Stimulated activated CD4-positive, alpha-beta T cell treated with anti-CD3 and anti-CD28 coated beads, Interleukin-1b, Interleukin-23, amount 100 ng/mL, for 4 hours (primary cell): ENCODE measurements at places on chromosomes 3 and 15.

DNA sequence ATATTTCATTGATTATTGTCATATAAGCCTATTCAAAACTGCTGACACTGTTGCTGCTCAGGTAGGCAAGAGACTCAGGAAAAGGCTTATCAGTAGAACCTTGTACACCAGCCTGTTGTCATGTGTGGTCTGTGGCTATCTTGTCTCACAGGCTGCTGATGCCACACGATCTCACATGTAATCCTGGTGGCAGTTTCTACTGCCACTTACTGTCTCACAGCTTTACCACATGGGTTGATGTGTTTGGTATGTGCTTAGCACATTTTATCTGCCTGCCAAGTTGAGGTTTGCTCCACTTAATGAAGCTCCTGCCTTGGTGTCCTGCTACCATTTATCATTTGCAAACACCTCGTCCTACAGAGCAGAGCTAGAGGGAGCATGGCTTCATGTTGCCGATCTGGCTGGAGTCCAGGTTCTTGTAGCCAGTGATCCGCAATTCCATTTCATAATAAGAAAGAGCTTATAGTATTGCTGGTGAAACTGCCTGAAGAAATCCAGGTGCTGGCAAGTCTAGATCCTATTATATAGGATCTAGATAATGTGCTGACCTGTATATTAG is 637.9 kb downstream of the NLGN1 start:
- no peak for DNase-seq

DNA sequence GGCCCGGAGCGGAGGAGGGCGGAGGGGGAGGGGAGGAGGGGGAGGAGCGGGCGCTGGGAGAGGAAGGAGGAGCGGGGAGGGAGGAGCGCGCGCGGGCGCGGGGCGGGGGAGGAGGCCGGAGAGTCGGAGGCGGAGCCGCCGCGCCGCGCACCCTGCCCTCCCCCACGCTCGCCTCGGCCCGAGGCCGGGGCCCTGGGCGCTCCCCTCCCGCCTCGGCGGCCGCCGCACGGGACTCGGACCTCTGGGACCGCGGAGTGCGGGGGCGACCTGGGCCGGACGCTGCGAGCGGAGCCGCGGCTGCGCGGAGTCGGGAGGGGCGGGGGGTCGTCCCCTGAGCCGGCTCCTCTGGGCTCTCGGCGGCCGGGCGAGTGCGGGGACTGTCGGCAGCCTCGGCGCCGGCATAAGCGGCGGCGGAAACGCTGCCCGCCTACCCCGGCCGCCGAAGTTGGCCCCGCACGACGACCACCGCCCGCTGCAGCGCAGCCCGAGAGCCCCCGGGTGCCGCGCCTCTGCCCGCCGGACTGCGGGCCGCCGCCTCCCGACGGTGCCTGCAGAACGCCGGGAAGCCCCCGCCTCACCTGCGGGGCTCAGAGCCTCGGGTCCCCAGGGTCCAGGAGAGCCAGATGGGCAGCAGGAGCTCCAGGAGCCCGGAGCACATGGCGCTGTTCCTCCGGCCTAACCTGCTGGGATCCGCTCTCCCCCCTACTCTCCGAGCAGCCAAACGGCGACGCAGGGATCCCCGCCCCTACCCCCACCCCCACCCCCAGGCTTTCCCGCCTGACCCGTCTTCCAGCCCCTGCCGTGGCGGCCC is 406 bp upstream of the GABRB3 start:
- DNase-seq: no peak

DNA sequence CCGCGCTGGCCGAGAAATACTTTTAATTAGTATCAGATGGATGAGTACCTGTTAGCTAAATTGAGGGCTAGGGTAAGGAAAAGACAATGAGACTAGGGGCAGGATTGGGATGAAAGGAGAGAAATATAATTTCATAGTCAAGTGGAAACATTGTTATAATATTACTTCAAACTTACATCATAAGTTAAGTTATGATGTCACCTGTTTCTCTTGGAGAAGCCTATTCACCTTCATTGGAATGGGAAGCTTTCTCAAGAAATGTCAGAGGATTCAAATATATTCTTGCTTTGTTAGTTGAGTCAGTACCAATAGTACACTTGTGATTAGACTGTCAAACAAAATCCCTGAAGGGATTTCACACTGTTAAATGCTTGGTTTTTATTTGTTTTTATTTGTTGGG is 116.2 kb downstream of the NEO1 start:
- DNase-seq: no peak

GRCh38 chr3:29335943-29336342 is 55.1 kb downstream of the RBMS3 start:
- no peak for DNase-seq

GRCh38 chr3:48222616-48223513 is at the start of gene CAMP:
Gene CAMP (plus strand): TSS chr3:48223495. CDS start chr3:48223512, 17 bp downstream.
- DNase-seq: no peak

GRCh38 chr15:70327856-70328678 is 230.3 kb upstream of the TLE3 start:
- DNase-seq: no peak

DNA sequence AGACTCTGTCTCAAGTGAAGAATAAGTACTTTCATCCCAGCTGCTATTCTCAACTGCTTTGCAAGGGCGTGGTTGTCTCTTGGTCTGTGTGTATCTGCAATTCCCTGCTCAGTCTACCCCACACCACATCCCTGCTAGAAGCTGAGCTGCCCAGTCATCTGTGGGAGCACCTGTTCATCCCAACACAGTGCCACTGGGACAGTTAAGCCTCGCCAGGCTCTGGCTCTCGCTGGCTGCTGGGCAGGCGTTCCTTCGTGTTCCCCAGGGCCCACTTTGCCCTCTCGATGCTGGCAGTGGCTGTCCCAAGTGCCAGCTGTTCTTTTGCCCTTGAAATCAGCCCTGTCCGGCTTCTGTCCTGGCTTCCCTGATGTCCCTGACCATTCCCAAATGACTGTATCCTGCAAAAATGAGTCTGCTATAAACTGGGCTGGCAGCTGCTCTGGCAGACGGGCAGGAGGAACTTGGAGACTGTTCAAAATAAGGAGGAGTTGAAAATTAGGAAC is 91.6 kb upstream of the KLHL25 start:
- DNase-seq: no peak

DNA sequence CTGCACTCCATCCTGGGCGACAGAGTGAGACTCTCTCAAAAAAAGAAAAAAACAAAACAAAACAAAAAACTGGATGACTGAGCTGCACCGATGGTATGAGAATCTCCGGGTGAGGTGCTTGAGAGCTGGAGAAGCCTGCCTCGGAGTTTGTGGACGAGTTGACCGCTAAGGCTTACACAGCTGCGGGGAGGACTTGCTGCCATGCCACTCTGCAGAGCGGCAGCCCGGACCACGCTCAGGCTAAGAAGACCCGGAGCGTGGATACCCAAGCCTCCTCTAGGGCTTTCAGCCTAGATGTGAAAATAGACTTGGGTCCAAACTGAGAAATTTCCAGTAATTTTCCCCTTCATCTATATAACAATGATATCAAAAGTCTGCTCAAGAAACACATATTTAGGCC is 16.0 kb downstream of the NRROS start:
- DNase-seq: no peak
